Stimulated activated CD4-positive, alpha-beta T cell treated with anti-CD3 and anti-CD28 coated beads, TNF-alpha, amount 100 ng/mL, for 24 hours (primary cell): ENCODE measurements at places on chromosomes 2 and 18.

GRCh38 chr2:31919499-31919898, 91.3 kb downstream of the MEMO1 start:
- DNase-seq = no peak

- no peak for DNase-seq
These were observed 3.9 kb downstream of the CNNM3 start for GRCh38 chr2:96819876-96820511.

DNA sequence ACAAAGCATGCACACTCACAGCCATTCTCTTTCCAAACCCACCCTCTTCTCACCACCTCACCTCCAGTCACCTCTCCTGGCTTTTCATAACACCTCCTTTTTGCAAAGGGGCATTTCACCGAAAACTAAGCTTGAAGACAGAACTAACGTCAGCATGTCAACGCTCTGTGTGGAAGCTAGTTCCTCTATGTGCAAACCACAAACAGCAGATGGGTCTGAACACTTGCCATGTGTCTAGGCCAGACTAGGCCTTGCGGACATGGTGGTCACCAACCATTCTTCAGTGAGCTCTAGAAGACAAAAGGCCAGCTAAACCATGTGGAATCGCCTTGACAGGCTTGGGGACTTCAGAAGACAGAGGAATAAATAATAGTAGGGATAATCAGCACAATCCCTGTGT, 148.5 kb downstream of the TXNL1 start:
- DNase-seq = no peak

DNA sequence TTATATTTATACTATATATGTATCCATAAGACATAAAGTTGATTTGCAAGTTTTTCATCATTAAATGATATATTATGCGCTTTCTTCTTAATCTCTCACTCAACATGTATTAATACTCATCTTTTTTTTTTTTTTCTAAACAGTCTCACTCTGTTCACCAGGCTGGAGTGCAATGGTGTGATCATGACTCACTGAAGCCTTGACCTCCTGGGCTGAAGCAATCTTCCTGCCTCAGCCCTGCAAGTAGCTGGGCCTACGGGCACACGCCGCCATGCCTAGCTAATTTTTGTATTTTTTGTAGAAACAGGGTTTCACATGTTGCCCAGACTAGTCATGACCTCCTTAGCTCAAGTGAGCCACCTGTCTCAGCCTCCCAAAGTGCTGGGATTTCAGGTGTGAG, 51.4 kb upstream of the MAP4K3 start:
- no peak for DNase-seq

- DNase-seq = no peak
These were observed 14.4 kb upstream of the HES6 start for GRCh38 chr2:238254095-238254723.

- no peak for DNase-seq
These were observed 244.7 kb downstream of the CTNNA2 start for GRCh38 chr2:79757526-79757925.

DNA sequence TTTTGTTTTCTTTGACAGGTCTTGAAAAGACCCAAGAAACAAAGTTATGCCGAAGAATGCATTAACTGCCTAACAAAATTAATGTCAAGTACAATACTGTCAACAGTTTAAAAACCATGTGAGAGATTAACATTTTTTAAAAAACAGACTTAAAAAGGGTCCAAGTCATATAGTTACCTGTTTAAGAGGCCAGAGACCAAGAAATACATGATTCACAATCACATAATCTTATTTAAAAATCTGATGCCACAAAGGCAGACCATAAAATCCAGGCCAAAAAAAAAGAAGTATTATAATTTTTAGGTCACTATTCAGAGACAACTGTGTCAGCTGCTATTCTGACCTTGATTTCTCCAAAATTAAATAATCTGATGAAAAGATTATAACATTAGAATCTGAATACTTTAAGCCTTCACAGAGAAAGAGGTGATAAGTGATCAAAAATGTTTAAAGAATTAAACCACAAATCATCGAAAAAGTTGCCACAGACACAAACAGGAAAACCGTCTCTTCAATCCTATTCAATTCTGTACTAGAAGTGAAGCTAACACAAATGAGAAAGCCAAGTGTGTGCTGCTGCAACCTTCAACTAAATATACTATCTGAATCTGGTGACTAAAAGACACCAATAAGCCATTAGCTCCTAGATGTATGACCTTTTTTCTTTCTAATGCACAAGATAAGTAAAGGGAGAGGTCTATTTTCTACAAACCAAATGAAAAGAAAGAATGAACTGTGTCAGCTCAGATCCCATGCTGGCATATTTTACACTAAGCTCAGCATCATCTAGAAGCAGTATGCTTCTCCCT, 286.0 kb downstream of the ZEB2 start:
- DNase-seq = no peak

DNA sequence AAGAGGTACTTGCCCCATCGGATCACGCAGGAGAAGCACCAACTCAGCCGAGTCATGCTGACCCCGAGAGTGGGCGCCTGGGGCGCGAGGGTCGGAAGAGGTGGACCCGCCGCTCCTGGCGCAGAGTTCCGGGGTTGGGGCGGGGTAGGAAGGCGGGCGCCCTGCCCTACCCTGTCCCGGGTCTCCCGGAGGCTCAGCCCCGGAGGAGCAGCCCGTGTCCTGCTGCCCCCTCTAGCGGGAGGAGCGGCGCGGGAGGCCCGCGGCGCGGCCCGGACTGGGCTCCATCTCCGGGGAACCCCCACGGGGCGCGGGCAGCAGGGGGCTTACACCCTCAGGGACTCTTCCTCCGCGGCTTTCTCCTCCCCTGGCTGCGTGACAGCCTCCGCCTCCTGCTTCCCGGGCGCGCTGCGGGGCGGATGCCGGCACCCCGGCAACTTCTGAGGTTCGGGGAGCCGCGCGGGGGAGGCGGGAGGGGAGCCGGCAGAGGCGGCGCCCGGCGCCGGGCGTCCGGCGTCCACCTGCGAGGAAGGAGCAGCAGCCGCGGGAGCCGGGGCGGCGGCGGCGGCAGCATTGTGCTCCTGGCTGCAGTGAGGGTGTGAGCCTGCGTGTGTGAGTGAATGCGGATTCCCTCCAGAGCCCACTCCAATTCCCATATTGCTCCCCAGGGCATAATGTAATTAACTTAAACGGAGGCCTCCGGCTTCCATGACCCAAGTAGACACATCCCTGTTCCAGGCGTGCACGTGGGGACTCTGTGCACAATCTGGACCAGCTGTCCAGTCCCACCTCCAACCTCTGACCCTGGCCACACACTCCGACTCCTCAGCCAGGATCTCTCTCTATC, 7.6 kb upstream of the TNS1 start:
- no peak for DNase-seq

GRCh38 chr2:175441181-175441761, 259.8 kb upstream of the ATP5MC3 start:
- DNase-seq = no peak

DNA sequence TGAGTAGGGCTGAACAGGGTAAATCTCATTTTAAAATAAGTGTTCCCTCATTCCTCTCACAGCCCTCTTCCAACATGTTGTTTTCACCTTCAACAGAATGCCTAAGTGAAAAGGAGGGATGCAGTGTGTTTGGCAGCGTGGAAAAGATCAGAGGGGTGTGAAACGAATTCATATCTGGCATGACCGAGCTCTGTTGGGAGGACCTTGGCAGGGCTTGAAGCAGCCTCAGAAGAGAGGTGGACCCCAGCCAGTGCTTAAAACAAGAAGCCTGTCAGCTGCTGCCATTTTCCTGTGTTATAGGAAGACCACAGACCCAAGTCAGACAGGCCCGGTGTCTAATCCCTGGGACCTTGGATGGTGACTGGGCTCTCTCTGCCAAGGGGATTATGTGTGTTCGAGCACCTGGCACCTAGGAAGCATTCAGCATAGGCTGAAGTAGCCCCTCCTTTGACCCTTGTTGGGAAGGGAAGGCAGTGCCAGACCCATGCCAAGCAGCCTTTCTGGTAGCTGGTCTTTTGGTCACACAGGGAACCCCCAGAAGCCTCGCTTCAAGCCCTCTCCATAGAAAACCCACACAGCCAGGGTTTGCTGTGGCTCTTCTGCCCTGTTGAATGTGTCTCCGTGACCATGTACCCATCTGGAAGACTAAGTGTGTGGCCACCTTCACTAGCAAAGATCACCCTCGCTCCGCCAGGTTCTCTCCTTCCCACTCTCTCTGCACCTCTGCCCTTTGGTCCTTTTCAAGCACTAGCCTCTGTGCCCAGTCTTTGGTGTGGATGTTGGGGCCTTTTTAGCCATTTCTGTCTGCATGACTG, 87.5 kb upstream of the ST3GAL5 start:
- DNase-seq = no peak

- DNase-seq = no peak
These were observed 37.0 kb upstream of the YPEL5 start for GRCh38 chr2:30109856-30110255.

DNA sequence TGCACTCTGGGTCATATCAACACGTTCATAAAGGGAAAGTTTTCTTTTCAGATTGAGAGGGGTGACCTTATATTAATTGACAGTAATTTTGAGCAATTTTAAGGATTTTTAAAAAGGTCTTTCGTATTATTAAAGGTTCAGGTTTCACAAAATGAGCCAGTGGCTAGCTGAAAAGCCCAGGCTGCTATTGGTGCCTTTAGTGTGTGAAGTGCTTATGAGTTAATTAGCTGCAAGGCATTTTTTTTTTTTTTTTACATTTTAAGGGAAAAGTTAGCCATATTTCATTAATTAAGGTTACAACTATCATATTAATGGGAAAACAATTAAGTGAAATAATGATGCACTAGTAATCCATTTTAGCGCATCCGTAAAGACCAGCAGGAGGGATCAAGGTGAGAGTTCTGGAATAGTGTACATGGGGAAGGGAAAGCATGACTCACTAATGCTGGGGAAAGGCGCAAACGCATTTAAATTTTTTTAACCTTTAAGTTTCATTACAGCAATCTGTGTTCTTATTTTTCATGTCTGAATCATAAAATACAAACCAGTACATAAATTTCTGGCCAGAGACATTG, 200.0 kb downstream of the ZNF407 start:
- no peak for DNase-seq

DNA sequence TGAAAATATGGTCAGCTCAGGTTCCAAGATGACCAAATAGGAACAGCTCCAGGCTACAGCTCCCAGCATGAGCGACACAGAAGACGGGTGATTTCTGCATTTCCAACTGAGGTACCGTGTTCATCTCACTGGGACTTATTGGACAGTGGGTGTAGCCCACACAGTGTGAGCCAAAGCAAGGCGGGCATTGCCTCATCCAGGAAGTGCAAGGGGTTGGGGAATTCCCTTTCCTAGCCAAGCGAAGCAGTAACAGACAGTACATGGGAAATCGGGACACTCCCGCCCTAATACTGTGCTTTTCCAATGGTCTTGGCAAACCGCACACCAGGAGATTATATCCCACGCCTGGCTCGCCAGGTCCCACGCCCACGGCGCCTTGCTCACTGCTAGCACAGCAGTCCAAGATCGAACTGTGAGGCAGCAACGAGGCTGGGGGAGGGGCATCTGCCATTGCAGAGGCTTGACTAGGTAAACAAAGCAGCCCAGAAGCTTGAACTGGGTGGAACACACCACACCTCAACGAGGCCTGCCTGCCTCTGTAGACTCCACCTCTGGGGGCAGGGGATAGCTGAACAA, 57.5 kb downstream of the WDPCP start:
- no peak for DNase-seq

DNA sequence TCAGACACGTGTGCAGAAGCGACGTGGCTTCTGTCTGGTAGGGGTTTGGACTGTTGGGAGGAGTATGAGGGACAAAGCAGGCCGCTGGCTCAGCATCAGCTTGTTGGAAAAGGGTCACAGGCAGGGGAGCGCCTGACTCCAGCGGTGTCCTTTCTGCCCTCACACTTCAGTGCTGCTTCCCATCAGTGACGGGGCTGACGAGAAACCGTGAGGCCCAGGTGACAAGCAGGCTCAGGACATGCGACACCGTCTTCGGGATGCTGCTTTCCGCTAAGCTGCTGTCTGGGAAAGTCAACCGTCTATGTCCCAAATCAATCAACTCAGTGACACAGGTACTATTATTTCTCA, 90.5 kb downstream of the USP40 start:
- DNase-seq = no peak

DNA sequence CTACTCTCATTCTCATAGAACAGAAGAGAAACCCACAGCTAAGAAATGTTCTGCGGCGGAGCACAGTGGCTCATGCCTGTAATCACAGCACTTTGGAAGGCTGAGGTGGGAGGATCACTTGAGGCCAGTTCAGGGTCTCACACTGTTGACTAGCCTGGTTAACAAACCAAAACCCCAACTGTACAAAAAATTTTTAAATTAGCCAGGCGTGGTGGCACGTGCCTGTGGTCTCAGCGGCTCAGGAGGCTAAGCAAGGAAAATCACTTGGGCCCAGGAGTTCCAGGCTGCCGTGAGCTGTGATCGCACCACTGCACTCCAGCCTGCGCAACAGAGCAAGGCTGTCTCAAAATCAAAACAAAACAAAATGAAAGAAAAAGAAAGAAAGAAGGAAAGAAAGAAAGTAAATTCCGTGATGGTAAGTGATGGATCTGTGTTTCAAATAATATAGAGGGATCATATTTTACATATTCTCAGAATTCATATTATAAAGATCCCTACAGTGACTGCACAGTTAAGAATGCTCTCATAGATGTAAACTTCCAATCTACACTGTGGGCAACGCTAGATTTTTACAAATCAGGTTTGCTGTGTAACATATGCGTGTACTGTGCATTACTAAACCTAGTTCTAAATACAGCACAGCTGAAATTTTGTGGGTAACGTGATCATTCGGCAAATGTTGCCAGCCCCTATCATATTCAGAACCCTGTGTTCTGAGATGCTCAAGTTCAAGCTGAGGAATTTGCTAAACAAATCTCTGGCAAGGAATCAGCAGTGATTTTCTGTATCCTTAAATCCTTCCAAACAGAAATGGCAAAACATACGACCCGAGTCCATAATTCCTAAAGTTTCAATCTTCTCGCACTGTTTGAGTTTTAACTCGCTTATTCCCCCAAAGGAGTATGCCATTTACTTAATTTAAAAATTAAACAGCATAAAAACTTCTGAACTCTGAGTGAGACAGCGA, 1.2 kb upstream of the RAB12 start:
- no peak for DNase-seq

- DNase-seq = no peak
These were observed 3.1 kb upstream of the MALT1 start for GRCh38 chr18:58668211-58668610.

DNA sequence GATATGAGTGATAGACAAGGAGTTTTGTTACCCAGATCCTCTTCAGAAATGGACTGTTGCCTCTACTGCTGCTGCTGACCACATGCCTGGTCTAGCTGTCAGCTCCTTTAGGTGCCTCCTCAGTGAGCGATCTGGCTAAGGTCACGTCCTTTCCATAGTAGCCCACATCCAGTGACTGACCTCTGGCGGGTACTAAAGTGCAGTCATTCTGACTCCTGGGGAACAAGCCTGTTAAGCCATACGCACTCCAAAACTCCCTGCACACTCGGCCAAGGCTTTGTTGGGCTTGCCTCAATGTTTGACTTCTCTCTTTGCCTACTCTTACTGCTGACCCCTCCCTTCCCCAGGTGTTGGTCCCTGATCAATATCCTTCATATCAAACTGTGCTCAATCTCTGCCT, 685.2 kb downstream of the IRS1 start:
- DNase-seq = no peak

- DNase-seq = no peak
These were observed 212.3 kb downstream of the CYP26B1 start for GRCh38 chr2:71935262-71935848.
